ENCODE measurements at places on chromosomes 5 and 9.

DNA sequence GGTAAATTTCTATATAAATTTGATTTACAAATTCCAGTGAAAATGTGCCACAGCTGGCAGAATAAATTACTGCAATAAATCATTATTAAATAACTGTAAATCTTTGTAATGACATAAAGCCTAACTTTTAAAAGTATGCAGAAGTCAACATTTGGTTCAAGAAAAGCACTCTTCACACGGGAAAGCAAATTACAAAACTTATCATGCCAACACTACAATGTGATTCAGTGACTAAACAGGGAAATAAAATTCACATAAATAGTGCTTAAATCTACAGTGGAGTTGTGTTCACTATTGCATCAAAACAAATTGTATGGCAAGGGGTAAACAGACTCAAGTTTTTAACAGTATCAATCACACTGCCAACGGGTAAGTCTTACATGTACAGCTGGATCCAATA is 117.2 kb downstream of the BNC2 start:
- DNase-seq = no peak

DNA sequence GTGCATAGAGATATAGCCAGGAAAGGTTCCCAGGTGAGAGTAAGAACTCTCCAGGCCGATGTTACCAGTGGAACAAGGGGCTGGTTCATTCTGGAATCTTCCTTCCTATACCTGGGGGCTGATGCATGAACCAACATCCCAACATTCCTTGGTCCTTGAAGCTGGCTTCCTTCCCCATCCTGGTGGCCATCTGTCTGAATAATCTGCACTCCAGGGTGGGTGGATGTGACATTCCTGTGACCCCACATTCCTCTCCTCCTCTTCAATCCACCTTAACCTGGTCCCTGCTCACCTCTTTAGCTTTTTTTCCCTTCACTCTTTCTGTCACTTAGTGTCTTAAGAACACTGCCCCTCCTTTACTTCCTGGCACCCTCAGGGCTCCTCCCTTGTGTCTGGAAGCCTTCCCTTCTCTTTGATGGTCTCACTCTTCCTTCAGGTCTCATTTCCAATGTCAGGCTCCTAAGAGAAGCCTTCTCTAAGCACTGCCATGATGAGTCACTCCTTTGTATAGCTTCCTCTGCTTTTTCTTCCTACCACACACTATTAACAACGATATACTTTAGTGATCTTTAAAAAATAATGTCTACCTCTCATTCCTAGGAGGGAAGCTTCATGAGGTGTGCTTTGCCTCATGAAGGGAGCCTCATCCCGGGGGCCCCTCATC is 80.3 kb downstream of the BOD1 start:
- DNase-seq = no peak

DNA sequence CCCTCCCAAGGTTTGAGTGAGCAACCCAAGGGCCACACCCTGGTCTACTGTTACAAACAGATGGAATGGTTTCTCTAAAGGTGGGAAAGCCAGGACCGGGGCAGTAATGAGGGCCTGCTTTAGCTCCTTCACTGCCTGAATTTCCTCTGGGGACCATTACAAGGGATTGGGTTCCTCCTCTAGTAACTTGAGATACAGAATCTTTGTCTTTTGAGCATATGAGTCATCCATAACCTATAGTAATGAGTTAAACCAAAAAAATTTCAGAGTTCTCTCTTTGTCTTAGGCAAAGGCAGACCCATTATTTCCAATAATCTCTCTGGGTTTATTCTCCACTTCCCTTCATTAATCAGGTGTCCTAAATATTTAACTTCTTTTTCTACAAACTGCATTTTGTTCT is 618.8 kb downstream of the HINT1 start:
- DNase-seq = no peak

- DNase-seq = no peak
Observed at GRCh38 chr5:156522651-156523529, 195.9 kb downstream of the SGCD start.

GRCh38 chr5:109998726-109999125 is 309.0 kb downstream of the MAN2A1 start:
- no peak for DNase-seq

DNA sequence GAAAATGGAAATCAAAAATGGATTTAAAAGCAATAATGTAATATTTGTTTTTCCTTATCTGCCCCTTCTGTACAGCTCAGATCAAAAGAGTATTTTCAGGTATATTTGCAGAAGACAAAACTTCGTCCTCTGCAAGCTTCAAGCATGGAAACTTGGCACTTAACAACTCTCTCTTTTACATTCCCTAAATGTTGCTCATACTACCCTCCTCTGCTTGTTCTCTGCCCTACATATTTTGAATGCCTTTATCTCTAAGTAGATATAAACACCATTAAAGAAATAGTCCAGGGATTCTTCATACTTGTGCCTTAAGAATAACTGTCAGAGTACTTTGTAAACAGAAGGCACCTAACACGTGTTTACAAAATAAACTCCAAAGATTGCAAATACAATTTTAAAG is 19.2 kb upstream of the SMC2 start:
- no peak for DNase-seq

DNA sequence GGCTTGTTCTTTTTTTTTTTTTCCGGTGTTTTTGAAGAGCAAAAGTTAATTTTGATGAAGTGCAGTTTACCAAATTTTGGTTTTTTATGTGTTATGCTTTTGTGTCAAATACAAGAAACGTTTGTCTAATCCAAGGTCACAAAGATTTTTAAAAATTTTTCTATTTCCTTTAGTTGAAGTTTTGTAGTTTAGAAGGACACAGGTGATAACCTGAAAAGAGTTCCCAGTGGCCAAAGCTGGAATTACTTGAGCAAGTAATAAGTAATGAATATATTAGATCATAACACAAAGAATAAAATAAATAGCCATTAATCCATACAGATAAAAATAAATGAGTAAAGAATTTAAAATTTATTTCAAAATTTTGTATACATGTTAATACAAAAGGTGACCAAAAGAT is 71.5 kb downstream of the FCHO2 start:
- DNase-seq = no peak

GRCh38 chr9:132756214-132756845 is 86.1 kb downstream of the GTF3C4 start:
- DNase-seq = no peak

DNA sequence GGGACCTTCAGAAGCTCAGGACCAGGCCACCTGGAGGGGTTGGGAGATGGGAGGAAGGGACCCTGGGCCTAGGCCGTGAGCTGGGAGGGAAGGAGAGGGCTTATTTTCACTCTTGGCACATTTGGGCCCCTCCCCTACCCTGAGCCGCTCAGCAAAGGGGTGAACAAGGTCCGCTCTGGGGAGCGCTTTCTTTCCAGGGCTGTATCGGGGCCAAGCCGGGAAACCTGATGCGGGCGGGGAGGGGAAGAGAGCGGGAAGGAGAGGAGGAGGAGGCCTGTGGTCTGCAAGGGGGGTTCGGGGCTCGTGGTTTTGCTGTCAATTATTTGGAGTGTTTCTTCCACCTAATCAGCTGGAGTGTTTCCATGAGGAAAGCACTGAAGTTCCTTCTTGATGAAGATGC is 62.7 kb upstream of the RXRA start:
- no peak for DNase-seq

DNA sequence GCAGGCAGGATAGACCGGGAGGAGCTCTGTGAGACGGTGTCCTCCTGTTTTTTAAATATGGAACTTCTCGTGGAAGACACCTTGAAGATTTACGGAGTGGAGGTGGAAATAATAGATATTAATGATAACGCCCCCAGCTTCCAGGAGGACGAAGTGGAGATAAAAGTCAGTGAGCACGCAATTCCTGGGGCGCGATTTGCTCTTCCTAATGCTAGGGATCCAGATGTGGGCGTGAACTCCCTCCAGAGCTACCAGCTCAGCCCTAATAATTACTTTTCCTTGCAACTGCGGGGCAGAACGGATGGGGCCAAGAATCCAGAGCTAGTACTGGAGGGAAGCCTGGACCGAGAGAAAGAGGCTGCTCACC is 621 bp downstream of the PCDHGA11 start:
- no peak for DNase-seq

- no peak for DNase-seq
Observed at GRCh38 chr9:20591223-20591622, 31.1 kb downstream of the MLLT3 start.

GRCh38 chr9:38277601-38278200 is 114.8 kb upstream of the ALDH1B1 start:
- peak; percentile 48 for DNase-seq

DNA sequence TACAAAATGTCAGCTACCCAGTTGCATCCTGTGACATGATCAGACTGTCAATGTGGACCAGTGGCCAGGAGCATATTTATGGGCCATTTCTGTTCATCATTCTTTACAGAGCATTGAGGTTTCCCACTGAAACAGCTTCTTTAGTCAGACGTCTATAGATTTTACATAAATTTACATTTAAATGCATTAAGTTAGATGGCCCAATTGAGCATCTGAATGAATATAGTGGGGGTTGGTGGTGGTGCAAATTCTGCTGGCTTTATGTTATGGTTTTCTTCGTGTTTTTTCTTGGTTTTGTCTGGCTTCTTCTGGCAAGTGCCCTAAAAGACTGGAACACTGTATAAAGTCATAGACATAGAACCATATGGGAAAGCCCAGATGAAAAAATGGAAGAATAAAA is 214.1 kb downstream of the PJA2 start:
- DNase-seq = no peak

DNA sequence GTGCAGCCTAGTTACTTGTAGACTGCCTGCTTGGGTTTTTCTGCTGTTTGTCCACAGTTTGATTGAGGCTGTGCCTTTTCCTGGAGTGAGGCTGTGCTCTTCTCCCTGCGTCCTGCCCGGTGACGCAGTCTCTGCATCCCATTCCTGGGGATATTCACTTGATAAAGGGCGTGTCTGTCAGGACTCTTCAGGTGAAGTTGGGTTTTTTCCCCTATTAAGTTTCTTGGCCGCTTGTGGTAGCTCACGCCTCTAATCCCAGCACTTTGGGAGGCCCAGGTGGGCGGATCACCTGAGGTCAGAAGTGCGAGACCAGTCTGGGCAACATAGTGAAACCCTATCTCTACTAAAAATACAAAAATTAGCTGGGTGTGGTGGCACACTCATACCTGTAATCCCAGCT is 50.0 kb upstream of the SUSD3 start:
- DNase-seq = peak; percentile 26

DNA sequence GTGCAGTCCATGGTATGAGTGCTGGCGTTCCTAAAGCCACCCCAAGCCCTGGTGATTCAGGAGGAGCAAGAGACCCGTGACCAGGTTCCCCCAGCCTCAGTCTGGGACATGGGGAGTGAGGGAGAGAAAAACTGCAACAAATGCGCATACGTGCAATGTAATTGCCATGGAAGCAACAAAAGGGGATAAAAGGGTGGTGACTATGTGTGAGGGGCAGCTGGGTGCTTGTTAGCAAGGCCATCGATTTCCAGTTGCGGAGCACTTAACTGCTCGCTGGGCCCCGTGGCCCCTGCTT is 709 bp upstream of the SH3PXD2B start:
- DNase-seq = no peak

DNA sequence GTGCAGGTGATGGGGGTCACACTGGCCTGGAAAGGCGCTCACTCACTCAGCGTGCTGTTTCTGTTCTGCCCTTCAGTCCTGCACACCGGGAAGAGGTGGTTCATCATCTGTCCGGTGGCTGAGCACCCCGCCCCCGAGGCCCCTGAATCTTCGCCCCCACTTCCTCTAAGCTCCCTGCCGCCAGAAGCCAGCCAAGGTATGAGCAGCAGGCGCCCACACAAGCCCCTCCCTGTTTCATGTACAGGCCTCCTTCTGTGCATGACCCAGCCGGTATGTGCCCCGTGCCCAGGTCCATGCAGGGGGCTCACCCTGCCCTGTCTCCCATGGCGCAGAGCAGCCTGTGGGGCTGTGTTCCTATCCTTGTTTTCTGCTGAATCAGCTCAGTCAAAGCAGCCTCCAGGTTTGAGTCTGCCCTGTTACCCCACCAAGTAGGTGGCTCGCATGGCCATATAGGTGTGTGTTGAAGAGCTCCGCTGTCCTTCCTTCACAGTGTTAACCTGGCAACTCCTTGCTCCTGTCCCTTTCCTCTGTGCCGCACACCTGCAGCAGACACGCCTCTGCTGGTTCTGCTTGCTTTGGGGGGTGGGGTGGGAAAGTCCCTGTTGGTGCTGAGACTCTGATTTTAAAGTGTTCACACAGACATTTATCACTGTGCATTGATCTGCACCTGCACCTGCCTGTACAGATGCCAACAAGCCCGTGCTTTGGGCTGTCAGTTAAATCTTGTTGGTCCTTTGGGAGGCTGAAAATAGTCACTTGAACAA is 84.8 kb downstream of the WNK2 start:
- DNase-seq = no peak

- DNase-seq = no peak
Observed at GRCh38 chr5:134236318-134236717, 10.4 kb upstream of the PPP2CA start.

GRCh38 chr9:137606005-137606621 is 627 bp downstream of the ARRDC1 start:
- no peak for DNase-seq

DNA sequence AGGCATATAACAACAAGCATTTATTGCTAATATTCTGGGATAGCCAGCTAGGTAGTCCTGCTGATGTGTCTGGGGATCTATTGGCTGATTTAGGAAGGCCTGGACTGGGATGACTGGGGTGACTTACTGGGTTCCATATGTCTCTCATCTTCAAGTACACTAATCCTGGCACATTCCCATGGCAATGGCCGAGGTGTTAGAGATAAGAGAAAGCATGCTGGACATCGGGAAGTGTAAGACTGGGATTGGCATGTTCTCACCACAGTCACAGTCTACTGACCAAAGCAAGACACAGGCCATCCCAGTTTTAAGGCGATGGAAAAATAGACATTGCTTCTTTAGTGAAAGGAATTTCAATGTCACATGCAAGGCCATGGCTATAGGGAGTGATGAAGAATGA is 29.7 kb downstream of the F2R start:
- DNase-seq = no peak

- no peak for DNase-seq
Observed at GRCh38 chr9:32957358-32957757, 44.1 kb downstream of the APTX start.

DNA sequence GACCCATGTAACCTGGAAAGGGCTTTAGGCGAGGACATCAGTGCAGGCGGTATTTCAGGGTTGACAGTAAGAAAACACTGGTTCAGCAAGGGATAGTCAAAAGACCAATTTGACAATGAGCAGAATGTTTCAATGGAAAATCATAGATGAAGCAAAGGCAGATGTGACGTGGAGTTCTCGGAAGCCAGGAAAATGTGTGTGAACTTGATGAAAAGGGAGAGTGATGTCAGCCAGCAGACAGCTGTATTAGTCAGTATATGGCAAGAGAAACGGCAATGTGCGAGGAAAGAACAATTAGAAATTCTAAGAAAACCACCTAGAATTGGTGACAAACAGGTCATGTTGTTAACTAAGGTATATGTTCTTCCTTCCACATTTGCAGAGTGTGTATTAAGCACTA is 503.9 kb upstream of the DAB2 start:
- peak; percentile 27 for DNase-seq
